ENCODE measurements at places on chromosomes 13 and 19.

GRCh38 chr19:12293777-12294248, 870 bp downstream of the ZNF44 start:
- DNase-seq: peak; percentile 93

- DNase-seq: no peak
Observed at GRCh38 chr19:49767381-49767780, 580 bp downstream of the AP2A1 start.

DNA sequence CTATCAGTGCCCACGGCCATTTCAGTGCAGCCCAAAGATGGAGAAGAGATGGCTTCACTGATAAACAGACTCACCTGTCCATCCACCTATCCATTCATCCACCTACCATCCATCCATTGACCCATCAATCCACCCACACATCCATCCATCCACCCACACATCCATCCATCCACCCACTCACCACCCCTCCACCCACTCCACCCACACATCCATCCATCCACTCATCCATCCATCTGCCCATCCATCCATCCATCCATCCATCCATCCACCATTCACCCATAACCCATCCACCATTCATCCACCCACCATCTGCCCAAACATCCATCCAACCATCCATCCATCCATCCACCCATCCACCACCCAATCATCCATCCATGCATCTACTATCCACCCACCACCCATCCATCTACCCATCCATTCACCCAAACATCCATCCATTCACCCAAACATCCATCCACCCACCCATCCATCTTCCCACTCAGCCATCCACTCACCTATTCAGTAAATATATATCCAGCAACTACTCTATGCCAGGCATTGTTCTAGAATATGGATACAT, 31.6 kb upstream of the ZNRF4 start:
- DNase-seq: no peak

DNA sequence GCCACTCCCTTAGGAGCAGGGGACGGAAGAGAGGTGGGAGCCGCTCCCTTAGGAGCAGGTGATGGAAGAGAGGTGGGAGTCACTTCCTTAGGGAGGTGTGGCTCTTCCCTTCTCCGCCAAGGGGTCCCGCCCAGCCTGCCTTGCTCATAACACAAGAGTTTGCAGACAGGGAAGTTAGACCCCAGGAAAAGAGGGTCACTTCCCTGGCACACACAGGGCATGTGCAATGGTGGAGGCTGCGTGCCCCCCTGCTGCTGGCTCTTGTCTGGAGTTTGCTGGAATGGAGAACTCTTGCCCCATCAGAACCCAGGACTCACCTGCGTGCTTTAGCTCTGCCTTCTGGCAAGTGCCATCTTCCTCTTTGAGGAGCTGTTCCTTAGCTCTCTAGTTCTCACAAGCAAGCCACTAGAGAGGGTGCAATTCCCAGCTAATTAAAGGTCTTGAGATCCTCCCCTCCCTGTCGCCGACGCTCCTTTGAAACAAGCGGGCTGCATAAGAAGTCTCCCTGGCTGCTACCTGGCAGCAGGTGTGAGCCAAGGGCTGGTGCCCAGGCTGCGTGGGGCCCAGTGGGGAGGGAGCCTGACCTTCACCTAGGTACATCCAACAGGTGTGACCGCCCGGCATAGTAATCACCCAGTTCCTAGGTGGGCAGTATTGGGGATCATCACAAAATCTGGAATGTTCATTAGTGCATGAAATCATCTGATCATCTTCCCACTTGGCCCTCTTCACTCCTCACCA, 281.6 kb downstream of the ZNF536 start:
- no peak for DNase-seq

DNA sequence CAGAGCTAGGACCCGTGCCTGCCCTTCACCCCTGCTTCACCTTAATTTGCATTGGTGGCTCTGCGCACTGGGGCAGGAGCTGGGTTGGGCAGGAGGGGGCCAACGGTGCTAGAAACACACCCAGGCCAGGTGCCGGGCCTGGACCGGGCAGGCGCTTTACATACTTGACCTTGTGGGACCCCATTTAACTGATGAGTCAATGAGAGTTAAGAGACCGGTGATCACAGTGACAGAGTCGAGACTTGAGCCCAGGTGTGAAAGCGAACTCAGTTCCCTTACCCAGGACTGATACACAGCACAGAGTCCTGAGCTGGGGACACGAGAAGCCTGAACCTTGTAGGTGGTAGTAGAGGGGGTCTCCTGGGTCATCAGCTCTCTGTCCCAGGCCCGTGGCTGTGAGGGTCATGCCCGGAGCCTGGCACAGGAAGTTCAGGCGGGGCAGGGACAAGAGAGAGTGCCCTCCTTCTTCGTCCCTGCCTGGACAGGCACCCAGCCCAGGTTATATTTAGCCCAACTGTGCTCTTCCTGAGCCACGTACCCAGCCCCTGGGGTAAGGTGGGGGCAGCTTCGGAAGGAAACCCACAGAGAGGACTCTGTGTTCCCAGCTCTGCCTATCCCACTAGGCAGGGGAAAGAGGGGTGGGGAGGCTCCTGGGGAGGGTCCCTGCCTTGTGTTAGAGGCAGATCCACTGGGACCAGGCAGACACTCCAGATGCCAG, 1.9 kb downstream of the PRX start:
- DNase-seq: no peak

GRCh38 chr13:66911411-66911939, 318.7 kb downstream of the PCDH9 start:
- no peak for DNase-seq

GRCh38 chr13:46389457-46390451, 2.7 kb upstream of the RUBCNL start:
- peak; percentile 31 for DNase-seq

GRCh38 chr19:8441725-8442544, 2.8 kb upstream of the HNRNPM start:
- DNase-seq: no peak

DNA sequence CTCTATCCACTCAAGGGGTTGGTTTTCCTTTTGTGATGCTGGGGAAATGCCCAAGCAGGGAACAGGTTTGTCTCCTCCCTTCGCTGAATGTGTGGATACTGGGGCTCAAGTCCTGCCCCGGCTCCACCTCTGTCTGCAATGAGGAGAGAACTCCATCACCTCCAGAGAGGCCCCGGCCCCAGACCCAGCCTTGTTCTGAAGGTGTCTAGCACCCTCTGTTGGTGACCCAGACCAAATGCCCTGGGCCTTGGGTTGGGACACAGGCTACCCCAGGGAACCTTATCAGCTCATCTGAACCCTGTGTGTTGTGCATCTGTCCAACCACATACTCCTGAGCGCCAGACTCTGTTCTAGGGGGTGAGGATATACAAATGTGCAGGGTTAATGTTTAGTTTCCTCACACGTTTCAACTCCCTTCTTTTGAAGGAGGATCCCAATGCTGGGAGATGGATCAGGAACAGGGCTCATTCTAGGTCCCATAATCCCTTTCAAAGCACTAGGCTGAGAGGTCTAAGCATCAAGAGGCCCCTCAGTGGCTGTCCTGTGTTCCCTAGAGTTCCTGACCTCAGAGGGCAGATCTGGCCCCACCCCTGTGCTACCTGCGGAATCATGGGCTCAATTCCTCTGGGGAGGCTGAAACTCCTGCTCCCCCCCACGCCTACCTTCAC, 112.5 kb upstream of the SLC7A1 start:
- peak; percentile 44 for DNase-seq

DNA sequence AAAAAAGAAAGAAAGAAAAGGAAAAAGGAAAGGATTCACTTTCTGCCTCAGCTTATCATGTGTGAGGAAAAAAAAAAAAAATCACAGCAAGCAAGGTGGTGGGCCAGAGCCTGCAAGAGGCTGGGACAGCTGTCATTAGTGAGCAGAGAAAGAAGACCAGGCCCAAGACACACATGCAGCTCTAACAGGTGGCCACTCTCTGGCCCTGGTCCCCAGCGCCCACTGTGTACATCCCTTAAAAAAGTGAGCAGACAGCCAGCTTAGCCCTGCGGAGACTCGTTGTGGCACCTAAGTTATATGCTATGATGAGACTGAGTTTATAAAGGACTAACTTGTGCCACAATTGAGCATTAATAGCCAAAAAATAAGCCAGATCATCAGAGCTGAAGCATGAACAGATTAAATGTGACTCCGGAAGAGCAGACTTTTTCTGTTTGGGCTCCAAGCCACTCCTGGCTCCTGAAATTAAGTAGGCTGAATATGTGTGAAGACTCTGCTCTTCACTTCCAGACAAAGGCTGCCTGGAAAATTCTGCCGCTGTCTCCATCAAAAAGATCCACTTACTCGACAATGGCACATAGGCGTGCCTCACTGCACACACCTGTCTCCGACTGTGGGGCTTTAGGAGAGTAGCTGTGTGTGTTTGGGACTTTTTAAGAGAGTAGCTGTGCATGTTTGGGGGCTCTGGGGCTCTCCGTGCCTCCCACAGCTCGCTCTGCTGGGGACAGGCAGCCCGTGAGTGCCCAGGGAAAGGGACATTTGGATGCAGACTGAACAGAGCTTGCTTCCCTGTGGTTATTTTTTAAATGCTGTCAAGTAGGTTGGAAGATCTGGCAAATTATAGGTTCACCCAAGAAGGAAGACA, 55.0 kb downstream of the LATS2 start:
- DNase-seq: no peak

DNA sequence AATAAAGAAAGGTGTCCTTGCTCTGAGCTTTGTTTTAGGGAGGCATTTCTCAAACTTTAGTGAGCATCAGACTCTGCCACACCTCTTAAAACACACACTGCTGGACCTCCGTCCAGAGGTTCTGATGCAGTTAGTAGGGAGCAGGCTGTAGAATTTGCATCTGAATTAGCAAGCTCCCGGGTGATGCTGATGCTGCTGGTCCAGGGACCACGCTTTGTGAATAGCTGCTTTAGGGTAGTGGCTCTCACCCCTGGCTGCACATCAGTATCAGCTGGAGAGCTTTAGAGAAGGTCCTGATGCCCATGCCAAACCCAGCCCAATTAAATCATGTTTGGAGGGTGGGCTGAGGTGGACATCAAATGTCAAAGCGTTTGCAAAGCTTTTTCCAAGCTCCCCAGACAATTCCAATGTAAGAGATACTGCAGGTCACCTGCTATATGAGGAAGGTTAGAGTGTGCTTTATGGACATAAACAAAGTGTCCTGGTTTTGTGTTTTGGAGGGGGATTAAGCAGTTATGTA, 3.6 kb downstream of the HTR2A start:
- no peak for DNase-seq

All from HepG2 (cell line).